ENCODE measurements at places on chromosomes 7 and 10.

- DNase-seq = no peak
These were observed 47.6 kb downstream of the ZMIZ1 start for GRCh38 chr10:79116368-79116767.

GRCh38 chr10:72097448-72098300 lies 9.3 kb upstream of the SPOCK2 start:
- DNase-seq = peak; percentile 90

DNA sequence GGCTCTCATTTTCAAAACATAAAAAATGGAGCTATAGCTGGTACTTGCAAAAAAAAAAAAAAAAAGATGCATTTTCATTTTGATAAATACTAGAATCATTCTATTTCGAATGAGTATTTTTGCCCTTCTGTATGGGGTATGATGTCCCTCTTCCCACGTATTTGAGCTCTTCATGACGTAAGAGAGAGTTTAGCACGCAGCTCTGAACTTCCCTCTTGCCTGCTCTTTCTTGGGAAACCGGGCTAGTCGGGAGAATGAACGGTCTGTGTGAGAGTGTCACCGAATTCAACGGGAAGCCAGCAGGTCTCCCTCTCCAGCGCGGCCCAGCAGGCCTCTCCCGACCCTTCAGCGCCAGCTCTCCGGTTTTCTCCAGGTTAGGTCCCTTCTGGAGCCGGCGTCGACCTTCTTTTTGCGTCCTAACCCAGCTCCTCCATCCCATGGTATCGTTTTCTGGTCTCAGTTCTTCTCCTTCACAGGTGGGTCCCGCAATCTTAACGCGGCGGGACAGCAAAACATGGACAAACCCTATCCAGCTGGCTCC lies 159.2 kb upstream of the PITRM1 start:
- no peak for DNase-seq

GRCh38 chr7:125878235-125878956 lies 948.8 kb upstream of the POT1 start:
- no peak for DNase-seq
